ENCODE measurements at places on chromosomes 2 and 18.

- no peak for DNase-seq
Measured at GRCh38 chr2:7089898-7090510, 172.8 kb downstream of the RNF144A start.

- no peak for DNase-seq
Measured at GRCh38 chr2:183866666-183867065, 731.7 kb upstream of the ZNF804A start.

DNA sequence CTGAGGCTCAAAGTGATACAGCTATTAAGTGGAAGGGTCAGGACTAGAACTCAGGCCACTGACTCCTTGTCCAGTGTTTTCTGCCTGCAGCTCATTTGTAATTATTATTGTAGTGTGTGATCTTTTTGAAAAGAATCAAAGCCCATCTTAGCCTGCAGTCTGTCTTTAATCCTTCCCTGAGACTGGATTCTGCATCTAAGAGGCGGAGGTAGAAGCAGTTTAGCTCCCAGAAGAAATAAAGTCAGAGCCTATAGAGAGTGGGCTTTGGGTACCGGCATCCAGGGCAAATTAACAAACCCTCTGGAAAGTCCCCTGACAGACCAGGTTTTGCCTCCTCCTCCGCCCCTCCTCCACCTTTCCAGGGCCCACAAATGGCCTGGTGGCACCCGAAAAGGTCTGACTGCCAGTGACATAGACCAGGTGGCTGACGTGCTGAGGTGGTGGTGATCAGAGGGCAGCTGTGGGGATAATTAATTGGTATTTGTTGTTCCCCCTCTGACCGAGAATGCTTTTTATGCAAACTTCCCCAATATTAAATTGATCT, 2.2 kb upstream of the RAX start:
- DNase-seq: no peak

DNA sequence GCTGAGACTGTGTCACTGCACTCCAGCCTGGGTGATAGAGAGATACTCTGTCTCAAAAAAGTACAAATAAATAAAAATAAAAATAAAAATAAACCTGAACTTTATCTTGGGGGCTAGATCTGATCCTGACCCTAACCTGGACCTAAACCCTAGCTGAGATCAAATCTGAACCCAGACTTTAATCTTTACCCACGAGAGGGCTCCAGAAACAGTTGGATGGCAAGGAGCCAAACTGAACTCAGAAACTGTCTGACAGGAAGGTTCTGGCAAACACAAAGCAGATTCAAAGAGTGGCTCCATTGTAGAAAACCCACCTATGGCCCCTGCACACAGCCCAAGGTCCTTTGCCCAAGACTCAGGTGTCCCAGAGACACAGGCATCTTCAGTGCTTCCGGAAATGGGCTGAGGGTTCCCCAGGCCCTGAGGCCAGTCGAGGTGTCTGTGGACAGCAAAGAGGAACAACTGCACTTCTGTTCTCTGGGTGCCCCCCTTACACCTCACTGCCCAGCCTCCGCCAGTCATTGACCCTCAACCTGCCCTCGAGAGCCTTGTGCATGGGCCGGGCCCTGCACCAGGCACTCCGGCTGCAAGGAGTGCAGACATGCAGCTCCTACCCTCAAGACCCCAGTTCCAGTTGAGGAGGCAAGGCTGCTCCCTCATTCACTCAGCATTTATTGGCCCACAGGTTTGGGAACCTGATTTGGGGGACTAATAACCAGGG, 95.2 kb downstream of the TFCP2L1 start:
- no peak for DNase-seq

GRCh38 chr2:233021771-233022170, 8.7 kb upstream of the NGEF start:
- no peak for DNase-seq

DNA sequence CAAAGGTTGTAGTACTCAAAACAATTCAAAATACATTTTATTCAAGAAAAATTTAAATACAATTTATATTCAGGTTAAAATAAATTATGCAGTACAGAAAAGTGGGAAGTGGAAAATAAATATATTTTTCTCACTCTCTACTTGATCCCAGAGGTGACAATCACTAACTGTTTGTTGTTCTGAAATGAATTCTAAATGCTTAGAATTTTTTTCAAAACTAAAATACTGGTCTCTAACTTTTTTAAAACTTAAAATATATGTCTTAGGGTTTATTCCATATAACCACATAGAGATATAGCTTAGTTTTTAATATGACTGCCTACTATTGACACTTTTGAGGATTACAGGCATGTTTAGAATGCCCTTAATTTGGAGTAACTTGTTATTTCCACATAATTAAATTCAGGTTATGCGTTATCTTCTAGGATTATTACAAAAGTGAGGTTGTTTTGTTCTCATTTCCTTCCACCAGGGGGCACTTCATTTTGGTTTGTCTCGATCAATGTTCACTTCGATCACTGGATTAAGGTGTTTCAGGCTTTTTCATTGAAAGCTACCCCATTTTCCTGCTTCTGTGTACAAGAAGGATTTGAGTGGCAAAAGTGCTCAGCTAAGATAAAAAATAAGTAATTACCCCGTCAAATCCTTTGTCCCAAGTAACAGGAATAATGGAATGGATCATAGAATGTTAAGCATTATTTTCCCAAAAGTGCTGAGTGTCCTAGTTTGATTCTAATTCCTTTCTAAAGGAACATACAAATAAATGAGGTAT, 27.1 kb upstream of the TFPI start:
- no peak for DNase-seq

Data from stimulated activated CD4-positive, alpha-beta T cell treated with anti-CD3 and anti-CD28 coated beads, TNF-alpha, amount 100 ng/mL, for 1 hour (primary cell).